ENCODE measurements at places on chromosomes 6 and 20.

GRCh38 chr6:120711255-120711654 is 623.0 kb downstream of the TBC1D32 start:
- DNase-seq, result no peak

DNA sequence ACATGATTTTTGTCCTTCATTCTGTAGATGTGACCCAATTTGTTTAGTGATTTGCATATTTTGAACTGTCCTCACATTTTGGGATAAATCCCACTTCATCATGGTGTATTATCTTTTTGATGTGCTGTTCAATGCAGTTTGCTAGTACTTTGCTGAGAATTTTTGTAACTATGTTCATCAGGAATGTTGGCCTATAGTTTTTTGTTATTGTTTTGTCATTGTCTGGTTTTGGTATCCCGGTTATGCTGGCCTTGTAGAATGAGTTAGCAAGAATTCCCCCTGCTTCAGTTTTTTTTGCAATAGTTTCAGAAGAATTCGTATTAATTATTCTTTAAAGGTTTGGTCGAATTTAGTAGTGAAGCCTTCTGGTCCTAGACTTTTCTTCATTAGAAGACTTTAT is 11.9 kb downstream of the KIF25 start:
- no peak for DNase-seq

DNA sequence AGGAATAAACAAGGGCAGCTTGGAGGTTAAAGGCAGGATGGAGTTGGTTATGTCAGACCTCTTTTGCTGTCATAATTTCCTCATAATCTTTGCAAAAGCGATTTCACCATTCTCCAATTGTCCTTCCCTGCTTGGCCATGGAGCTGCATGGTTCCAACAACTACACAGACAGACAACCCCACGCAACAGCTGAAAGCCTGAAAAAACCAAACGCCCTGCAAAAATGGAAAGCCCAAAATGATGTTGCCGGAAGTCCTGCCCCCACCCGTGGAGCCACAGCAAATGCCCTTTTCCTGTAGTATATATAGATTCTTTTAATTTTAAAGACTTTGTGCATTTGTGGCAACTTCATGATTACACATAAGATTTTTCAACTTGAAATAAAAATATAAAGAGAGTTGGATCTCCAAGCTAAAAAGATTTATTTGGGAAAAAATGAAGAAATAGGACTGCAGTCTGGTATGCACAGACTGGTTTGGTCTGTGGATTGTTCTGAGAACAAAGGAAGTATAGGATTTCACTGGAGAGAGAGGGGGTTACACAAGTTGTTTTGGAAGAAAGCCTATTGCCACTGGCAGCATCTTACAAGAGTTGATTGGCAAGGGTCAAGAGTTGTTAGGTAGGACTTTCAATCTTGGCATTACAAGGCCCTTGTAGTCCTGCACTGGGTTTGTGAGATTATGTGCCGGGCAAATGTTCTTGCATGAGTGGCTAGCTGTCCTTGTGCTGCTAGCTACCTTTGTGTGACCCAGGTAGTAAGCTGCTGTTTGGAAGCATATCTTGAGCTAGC is 190.0 kb downstream of the C6orf118 start:
- no peak for DNase-seq

DNA sequence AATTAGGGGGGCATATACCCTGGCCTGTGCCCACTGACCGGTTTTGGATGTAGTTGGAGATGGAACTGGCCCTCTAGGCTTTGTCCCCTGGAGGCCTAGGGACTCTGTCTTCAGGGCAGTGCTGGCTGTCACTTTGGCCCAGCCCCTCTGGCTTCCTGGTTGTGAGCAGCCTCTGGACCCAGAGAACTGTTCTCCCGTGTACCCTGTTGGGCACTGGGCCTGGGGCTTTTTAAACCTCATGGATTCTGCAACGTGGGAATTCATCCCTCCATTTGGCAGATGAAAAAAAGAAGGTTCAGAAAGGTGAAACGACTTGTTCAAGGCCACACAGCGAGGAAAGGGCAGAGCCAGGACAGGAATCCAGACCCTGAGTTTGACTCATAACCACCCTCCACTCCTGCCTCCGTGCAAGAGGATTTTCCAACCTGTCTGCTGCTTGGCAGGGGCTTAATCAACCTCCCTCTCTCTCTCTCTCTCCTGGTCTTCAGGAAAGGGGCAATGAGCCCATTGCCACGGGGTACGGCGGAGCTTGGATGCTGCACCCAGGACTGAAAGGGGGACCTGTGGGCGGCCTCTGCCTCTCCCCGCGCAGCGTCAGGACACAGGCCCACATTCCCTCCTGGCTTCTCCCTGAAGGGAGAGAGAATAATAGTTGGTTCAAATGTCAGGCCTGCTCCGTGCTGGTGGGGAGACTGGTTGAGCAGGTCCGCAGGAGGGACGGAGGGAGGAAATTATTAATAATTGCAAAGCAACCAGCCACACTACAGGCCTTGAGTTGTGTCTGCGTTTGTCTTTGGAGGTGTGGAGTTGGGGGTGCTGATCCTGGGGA is 56.0 kb downstream of the CEBPB start:
- DNase-seq, result peak; percentile 49

DNA sequence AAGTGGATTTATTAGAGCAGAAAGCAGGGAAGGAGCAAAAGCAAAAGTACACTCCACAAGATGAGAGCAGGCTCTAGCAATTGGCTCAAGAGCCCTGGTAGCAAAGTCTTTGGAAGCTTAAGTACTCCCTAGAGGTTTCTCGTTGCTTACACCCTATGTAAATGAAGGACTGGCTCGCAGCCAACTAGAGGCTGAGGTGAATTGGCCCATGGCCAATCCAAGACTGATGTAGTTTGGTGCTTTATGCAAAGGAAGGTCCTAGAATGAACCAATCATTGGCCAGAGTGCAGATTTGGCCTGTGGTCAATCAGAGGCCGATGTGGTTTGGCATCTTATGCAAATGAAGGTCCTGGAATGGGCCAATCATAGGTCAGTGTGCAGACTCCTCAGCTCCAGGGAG is 191.3 kb upstream of the ARID1B start:
- no peak for DNase-seq

GRCh38 chr6:162151021-162151665 is 576.4 kb downstream of the PRKN start:
- no peak for DNase-seq
